ENCODE measurements at places on chromosomes 12 and 14.

- DNase-seq, result no peak
Measured at GRCh38 chr12:47770086-47770726, 2.8 kb upstream of the SLC48A1 start.

DNA sequence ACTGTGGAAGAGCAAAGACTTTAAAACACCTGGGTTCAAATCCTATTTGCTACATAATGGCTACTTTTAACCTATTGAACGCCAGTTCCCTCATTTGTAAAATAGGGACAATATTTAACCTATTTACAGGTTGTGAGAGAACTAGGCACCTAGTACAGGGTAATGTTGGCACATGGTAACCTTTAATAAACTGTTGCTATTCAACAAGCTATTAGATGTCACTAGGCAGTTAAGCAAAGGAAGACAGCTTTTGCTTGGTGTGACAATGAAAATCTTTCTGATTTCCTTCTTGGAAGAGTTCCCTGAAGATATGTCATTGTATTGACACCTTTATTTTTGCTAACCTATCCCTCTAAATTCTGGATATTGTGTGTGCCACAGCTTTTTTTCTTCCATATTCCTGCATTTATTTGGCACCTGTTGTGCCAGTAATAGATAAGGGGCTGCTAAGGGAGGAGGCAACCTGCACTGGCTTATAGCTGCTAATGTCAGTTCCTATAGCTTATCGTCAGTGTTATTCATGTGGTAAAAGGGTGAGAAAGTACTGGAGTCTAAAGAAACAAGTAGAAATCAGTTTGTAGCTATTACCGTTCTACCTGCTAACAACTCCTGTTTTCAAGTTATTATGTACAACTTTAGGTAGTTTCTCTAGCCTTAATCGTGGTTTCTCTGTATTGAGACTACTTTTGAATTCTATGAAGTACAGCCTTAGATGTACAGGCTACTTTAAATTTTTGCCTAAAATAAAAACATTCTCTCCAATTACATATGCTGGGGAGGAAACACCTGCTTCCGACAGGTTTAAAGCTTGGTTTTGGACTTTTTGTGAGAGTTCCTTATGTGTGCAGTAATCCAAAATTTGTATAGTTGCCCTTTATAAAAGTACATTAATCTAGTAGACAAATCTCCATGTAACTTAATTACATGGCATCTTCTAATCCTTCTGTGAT, 24.3 kb downstream of the HIF1A start:
- no peak for DNase-seq

- DNase-seq, result no peak
Measured at GRCh38 chr14:77139540-77140358, 1.8 kb downstream of the ZDHHC22 start.

- no peak for DNase-seq
Measured at GRCh38 chr12:26334621-26335124, 139.3 kb downstream of the SSPN start.

Data from RCC 7860 (cell line).